ENCODE measurements at places on chromosomes 3 and 15. TPM values are rescaled to one million over a fixed set of nuclear protein-coding genes. Genes with fewer than 3 reads are reported as not detected.

EPHA3 gene
- 8.7 TPM for total RNA-seq

SCN11A gene
- total RNA-seq: 0.98 TPM

HCLS1 gene
- 64.7 TPM for total RNA-seq

FES gene
- total RNA-seq: 62.0 TPM

FAM43A gene
- 27.1 TPM for total RNA-seq

- H3K27me3 ChIP-seq: no peaks in the 10 kb centered on the region
- H3K27ac ChIP-seq: no peak overlapping the region
- H3K36me3 ChIP-seq: no peaks in the 10 kb centered on the region
- no peak overlapping the region for H3K4me3 ChIP-seq
- no peaks in the 10 kb centered on the region for H3K4me1 ChIP-seq
These were observed 87.8 kb upstream of the LPP start for GRCh38 chr3:188066141-188066540.

CLN6 gene
- 20.0 TPM for total RNA-seq

DNA sequence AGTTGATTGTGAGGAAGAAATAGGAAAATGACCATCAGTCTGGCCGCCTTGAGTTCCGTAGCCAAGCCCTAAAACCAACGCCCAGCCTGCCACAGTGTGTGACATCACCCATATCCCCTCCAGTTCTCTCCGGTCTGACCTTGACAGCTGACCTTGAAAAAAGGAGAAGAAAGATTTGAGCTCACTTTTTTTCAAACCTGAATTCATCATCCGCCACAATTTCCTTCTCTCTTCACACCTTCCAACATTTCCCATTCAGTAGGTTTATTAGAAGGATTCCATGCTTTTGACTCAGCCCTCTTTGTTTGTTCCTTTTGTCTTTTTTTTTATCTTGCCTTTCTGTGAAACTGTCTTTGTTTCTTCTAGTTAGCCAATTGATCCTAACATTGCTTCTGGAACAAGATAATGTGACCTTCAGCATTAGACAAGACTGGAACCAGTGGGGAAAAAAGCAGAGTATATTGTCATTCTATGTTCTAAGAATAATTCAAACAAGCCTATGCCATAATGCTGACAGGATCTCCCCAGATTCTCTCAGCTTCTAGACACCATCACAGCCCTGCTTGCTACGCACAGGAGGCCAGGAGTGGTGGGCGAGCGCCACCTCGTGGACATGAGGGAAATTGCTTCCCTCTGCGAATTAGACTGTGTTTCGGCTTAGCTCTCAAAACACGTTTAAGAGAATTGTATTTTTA lies 283.1 kb downstream of the FGF12 start:
- peak; percentile 50 for DNase-seq
- peaks cover 11% of the 10 kb centered on the region for H3K4me1 ChIP-seq
- no peaks in the 10 kb centered on the region for H3K36me3 ChIP-seq
- H3K27me3 ChIP-seq: peaks cover 23% of the 10 kb centered on the region
- no peak overlapping the region for H3K4me3 ChIP-seq

CYP19A1 gene
- 6.3 TPM for total RNA-seq

FGF7 gene
- 216 TPM for total RNA-seq

TMOD2 gene
- total RNA-seq: 48.9 TPM

DNA sequence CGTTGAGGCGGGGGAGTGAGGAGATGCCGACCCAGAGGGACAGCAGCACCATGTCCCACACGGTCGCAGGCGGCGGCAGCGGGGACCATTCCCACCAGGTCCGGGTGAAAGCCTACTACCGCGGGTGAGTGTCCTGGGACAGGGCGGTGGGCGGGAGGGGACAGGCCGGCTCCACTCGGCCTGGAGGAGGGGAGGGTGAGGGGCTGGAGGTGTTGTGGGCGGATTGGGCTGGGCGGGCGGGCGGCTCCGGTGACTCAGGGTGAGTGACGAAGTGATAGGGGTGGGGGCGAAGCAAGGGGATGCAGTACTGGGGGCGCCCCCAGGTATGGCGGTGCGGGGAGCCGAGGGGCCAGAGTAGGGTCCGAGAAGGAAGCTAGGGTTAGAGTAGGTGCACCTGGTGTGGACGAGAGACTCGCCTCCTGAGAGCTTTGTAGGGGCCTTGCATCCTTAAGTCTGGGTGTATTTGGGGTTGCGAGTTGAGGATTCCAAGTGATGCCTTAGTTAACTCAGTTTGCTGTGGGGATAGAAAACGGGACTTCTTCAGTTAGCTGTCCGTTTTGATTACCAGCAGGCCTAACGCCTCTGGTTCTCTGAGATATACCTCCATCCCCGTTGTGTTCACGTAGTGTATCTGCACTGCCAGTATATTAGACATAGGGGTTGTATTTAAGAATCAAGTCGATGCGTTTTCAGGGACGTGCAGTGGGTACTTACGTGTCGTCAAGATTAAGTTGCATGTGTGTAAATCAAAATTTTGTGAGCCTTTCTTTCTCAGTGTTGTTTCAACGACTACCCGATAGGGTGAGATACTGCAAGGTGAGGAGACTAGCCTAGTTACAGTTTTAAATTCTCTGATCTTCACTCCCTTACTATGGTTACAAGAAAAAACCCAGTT lies 670 bp downstream of the PRKCI start:
- H3K4me3 ChIP-seq: peak overlapping the region; percentile 96
- DNase-seq: no peak
- H3K36me3 ChIP-seq: no peaks in the 10 kb centered on the region
- H3K4me1 ChIP-seq: no peaks in the 10 kb centered on the region

CCDC54 gene
- total RNA-seq: not detected

GRCh38 chr15:99550077-99550476 lies 15.7 kb upstream of the MEF2A start:
- H3K4me3 ChIP-seq: no peak overlapping the region
- H3K27me3 ChIP-seq: no peaks in the 10 kb centered on the region
- no peak for DNase-seq
- H3K27ac ChIP-seq: no peak overlapping the region

DNA sequence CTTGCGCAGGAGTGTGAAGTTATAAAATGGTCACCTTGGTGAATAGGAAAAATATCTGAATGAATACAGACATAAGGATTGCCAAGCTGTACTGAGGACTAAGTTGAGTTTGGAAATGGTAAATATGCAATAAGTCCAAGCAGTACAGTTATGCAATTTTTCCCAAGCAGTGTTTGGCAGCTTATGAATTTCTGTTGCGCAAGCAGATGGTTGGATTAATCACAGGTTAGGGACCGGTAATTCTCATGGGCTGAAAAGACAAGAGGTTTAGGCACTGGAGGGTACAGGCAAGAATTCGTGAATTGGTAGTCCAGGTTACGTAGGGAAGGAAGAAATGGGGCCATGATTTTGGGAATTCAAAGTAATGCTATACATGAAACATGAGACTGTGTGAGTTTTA lies 210.3 kb downstream of the RAP2B start:
- no peaks in the 10 kb centered on the region for H3K27me3 ChIP-seq
- H3K36me3 ChIP-seq: no peaks in the 10 kb centered on the region
- no peak overlapping the region for H3K4me3 ChIP-seq
- no peaks in the 10 kb centered on the region for H3K4me1 ChIP-seq

DNA sequence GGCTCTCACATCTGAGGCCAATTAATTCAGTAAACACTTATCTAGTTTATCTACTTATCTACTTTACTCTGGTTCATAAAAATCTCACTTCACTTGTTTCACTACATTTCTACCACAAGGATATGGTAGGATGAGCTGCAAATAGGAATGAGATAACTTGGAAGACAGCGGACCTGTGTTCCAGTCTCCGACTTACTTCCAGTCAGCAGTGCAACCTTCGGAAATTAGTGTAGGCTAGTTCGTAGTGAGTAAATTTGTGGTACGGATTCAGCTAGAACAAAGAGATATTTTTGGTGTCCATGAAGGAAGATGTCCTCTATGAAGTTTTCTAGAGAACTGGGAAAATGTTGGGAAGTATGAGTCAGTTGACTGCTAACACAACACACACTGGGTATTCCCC lies 66.3 kb downstream of the TPRG1 start:
- DNase-seq: no peak
- H3K36me3 ChIP-seq: no peaks in the 10 kb centered on the region
- H3K4me3 ChIP-seq: no peak overlapping the region
- no peak overlapping the region for H3K27ac ChIP-seq
- H3K4me1 ChIP-seq: peaks cover under 1% of the 10 kb centered on the region

LNP1 gene
- 5.0 TPM for total RNA-seq

FBLN2 gene
- total RNA-seq: 188 TPM

- no peak overlapping the region for H3K4me3 ChIP-seq
- H3K4me1 ChIP-seq: peaks cover 7% of the 10 kb centered on the region
- no peak overlapping the region for H3K27ac ChIP-seq
- no peaks in the 10 kb centered on the region for H3K36me3 ChIP-seq
- H3K27me3 ChIP-seq: no peaks in the 10 kb centered on the region
- no peak for DNase-seq
These were observed 44.5 kb downstream of the OXNAD1 start for GRCh38 chr3:16309558-16309957.

FBXO40 gene
- not detected for total RNA-seq

C3orf70 gene
- 10.8 TPM for total RNA-seq

SMAD6 gene
- total RNA-seq: 41.9 TPM

DNA sequence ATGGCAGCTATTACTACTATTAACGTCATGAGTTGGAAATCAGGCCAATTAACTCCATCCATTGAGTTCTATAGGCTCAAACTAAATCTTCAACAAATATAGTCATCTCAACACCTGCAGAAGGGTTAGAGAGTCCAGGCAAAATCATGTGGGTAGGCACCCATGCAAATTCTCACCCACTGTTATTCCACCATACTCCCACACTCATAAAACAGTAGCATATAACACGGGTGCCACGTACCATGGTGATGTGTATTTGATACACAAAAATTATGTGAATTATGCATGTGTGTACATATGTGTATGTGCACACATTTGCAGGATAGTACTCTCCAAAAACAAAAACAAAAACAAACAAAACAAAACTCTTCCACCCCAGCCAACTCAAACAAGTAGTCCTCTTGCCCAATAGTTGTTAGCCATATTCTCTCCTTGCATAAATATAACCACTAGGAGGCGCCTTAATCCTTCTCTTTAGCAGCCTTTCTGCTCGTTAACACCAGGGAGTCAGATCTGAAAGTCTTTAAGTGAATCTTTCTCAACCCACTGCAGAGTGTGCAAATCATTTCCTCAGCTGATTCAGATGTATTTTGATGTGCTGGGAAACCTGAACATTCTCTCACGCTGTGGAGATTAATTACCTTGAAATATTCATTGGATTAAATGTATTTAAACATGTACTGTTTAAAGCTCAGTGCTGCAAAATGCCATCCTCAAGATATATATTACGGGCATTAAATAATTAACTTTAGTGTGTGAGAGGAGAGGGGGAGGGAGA lies 38.0 kb upstream of the COPB2 start:
- H3K27ac ChIP-seq: no peak overlapping the region
- H3K27me3 ChIP-seq: no peaks in the 10 kb centered on the region
- H3K4me3 ChIP-seq: no peak overlapping the region

DNA sequence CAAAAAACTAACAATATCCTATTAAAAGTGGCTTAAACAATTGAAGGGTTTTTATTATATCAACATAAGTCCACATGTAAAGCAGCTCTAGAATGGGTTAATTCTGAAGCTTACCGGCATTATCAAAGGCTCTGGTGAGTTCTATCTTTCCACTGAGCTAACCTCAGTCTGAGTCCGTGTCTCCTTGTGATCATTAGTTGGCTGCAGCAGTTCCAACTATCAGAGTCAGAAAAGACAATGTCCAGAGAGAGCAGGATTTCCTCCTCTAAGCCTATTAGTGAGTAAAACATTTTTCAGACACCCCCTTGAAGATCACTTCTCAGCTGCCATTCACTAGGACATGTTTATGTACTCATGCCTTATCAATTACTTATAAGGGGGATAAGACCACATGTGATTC lies 49.9 kb downstream of the DHX36 start:
- no peak overlapping the region for H3K27ac ChIP-seq
- H3K4me3 ChIP-seq: no peak overlapping the region
- H3K27me3 ChIP-seq: no peaks in the 10 kb centered on the region
- H3K36me3 ChIP-seq: peaks cover 7% of the 10 kb centered on the region
- no peaks in the 10 kb centered on the region for H3K4me1 ChIP-seq

DNA sequence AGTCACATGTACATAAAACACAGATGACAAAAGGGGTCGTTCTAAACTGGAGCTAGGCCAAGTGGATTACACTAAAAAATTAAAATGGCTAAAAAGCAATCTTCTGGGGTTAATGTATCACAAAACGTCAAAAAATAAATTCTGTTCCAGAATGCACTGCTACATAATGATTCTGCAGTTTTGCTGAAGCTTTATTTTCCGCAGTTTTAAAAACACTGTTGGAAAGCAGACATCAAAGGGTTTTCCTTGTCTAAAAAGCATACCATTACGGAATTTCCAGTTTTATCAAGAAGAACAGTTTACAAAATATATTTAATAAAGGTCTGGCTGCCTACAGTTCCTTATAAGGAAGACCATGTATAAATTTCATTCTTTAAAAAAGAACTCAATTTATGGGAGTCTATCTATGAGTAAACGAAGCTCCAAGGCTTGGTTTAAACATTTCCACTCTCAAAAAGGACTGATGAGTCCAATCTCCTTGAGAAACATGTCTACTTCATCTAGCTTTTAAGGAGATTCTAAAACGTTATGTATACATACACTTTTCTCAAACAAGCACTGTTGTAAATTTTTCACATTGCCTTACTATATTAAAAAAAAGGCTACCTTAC lies 1.3 kb downstream of the DMXL2 start:
- no peaks in the 10 kb centered on the region for H3K27me3 ChIP-seq
- peak overlapping the region; percentile 85 for H3K27ac ChIP-seq
- no peaks in the 10 kb centered on the region for H3K36me3 ChIP-seq
- no peaks in the 10 kb centered on the region for H3K4me1 ChIP-seq
- H3K4me3 ChIP-seq: peak overlapping the region; percentile 84
- no peak for DNase-seq

DNA sequence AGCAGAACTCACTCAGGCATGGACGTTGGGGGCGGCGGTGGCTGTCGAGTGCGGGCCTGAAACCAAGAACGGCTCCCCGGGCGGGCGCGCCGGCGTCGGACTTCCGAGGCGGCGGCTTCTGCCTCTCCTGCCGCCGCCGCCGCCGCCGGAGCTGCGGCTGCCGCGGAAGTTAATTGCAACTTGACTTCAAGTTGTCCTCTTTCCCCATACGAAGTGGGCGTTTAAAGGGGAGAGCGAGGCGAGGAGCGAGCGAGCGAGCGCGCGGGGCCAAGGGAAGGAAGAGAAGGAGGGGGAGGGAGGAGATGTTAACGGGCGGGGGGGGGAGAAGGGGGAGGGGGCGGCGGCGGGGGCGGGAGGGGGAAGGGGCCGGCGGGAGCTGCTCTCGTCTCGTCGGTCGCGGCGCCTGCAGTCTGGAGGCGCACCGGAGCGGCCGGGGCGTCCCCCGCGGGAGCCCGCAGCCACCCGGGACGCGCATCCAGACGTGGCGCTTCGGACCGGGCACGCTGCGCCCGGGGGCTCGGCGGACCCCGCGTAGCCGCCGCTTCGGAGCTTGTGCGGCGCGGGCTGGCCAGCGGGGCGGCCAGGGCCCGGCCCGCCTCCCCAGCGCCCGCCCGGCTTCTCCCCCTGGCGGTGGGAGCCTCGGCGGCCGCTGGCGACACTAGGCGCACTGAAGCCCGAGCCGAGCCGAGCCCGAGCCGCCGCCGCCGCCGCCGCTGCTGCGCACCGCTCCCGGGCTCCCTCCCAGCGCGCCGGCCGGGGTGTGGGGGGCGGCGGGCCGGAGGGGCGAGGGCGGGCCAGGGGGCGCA lies 19.7 kb upstream of the SATB1 start:
- H3K4me3 ChIP-seq: peak overlapping the region; percentile 60
- peak overlapping the region; percentile 10 for H3K27ac ChIP-seq
- no peaks in the 10 kb centered on the region for H3K36me3 ChIP-seq
- peaks cover 31% of the 10 kb centered on the region for H3K4me1 ChIP-seq
